ENCODE measurements at places on chromosomes 5 and 9.

DNA sequence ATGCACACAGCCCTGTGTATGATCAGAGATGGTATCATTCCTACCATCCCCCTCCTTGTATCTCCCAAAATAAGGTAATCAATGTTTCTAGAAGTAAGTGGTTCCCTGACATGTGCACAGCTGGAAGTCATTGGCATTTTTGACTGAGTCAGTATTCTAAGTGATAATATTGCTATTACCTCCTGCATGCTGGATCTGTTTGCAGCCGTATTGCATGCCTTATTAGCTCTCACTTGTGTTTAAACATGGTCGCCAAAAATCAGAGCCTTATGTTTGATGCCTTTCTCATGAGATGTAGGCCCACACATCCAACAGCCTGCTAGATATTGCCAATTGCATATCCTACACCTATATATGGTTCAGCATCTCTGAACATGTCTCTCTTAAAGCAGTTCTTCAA lies 254.3 kb downstream of the CDH12 start:
- DNase-seq = no peak

DNA sequence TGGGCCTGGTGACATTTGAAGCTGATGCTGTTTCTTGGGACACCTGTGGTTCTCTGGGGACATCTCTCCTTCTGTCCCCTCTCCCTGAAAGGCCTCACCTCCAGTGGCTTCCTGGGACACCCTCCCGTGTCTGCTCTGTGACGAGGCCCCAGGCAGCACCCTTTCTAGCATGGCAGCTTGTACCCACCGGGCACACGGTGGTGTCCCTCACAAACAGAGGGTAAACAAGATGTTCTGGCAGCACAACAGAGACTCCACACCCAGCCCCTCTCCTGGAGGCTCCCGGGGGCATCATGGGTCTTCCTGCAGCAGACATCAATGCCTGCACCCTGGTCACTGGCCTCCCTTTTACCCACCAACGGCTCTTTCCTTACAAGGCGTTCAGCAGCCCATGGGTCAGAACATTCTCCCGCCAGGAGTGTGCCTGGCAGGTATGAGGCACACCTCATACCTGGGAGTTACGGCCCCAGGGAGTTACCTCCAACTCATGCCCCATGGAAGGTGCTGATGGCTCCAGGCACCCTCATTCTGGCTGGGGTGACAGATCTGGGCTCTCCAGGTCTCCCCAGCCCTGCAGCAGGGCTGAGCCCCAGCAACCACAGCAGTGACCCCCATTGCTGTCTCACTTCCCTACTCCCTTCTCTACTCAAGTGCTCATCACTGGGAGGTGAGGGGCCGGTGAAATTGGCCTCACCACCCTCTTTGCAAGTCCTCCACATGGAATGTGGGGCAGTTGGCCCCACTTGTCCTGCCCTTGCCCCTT lies 51.1 kb downstream of the BARX1 start:
- no peak for DNase-seq

DNA sequence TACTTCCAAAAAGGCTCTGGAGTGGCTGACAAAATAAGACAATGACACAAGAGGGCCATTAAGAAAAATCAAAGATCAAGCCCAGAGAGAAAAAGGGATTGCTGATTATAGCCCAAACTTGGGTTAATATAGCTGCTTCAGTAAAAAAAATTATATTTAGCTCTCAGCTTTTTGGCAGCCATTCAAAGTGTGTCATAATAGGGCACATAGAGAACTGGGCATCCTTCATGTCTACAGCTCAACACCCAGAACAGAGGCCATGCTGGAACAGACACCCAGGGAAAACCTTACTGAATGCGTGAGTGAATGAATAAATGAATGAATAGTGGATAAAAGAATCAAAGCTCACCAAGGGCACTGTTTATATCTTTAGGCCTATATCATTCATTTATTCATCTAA lies 110.1 kb downstream of the SLIT3 start:
- DNase-seq = no peak

GRCh38 chr5:108729242-108729615 lies 18.5 kb upstream of the FER start:
- no peak for DNase-seq

GRCh38 chr5:103938146-103938695 lies 375.6 kb upstream of the NUDT12 start:
- no peak for DNase-seq

DNA sequence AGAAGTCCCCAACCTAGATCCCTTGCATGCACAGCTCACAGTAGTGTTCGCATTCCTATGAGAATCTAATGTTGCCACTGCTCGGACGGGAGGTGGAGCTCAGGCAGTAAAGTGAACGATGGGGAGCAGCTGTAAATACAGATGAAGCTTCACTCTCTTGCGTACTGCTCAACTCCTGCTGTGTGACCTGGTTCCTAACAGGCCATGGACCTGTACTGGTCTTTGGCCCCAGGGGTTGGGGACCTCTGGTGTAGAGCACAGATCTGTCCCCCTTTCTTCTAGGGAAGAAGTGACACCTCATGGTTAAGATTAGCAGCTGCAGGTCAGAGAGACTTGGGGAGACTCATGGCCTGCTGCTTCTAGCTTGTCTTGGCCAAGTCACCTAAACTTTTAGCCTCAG lies 7.1 kb downstream of the ARHGEF28 start:
- no peak for DNase-seq

- no peak for DNase-seq
Measured at GRCh38 chr9:129587487-129588262, 33.2 kb downstream of the C9orf50 start.

DNA sequence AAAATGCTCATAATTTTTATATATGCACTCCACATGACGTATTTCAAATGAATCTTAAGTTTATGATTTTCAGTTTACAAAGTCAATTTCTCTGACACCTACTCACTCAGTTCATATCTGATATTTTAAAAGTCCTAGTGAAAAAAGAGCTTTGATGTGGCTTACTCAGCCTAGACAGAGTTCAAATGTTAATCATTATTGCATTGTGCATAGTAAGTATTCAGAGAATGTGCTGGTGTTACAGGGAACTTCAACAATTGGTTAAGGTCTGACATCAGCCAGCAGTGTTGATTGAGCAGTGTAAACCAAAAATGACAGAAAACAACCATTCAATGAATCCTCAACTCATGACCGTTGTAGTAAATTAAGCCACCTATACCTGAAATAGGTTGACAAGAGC lies 147.2 kb upstream of the LHFPL2 start:
- no peak for DNase-seq

- no peak for DNase-seq
Measured at GRCh38 chr9:74284581-74285450, 212.3 kb upstream of the RORB start.

DNA sequence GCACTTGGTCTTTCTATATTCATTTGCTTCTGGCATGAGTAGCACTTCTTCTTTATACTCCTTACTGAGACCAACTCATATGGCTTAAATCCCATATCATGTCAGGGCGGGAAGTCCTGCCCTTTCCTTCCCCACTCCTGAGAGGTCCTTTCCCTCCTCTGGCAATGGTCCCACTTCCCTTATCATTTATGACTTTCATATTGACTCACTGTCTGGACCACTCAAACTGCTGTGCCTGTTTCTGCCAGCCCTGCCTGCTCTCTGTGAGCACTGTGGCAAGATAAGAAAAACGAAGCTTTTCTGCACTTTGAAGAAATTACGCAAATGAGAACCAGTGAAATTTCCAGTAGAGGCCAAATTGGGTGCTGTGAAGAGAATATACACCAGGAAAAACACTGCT lies 58.1 kb downstream of the ZNF474 start:
- DNase-seq = no peak

All from stimulated activated CD8-positive, alpha-beta memory T cell treated with anti-CD3 and anti-CD28 coated beads, Interleukin-4, amount 100 ng/mL, for 1 hour (primary cell).